Activated B cell treated with CpG ODN at 0.5 μM for 24 hours (primary cell): ENCODE measurements at places on chromosomes 11 and 22.

DNA sequence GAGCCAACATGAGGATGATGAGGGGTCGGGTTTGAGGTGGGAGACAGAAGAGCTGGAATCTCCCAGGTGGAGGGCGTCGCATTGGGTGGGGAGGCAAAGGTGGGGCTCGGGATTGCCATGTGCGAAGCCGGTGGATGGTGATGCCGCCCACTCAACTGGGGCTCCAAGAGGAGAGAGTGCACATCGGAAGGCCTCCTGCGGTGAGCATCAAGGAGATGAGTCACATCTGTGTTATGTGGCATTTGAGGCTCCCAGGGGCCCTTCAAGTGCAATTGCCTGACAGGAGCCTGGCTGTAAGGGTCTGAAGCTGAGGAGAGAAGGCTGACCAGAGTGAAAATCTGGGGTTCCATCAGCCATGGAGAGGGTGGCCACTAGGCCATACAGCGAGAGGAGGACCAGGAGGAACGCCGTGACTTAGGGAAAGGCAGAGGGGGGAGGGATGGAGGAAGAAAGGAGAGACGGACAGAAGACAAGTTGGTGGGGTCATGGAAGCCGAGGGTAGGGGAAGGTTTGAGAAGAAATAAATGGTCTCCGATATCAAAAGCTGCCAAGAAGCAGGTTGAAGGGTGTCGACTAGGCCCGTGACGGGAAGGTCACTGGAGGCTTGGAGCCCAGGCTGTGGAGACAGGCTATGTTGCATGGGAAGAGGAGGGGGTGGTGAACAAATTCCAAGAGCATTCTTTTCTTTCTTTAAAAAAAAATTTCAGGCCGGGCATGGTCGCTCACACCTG, 21.3 kb downstream of the RASD2 start:
- no peak for DNase-seq

GRCh38 chr11:14417617-14418374, 58.8 kb upstream of the RRAS2 start:
- DNase-seq = no peak

DNA sequence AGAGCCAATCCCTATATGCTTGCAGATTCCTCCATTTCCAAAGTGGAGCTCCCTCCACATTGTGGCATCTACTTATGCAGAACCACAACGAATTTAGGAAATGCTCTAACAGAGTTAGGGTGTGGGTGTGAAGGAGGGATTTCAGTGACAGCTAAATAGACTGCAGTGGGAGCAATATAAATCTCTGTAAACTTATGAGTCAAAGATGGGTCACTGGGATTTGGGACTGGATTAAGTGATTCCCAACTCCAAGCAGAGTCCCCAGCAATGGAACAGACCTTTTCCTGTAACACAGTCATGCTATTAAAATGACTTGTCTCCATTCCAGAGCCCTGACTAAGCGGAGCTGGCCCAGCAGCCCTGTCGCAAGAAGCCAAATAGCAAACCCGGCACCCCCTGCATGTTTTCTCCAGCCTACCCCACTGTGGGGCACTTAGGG, 36.6 kb downstream of the RPL27A start:
- DNase-seq = no peak

DNA sequence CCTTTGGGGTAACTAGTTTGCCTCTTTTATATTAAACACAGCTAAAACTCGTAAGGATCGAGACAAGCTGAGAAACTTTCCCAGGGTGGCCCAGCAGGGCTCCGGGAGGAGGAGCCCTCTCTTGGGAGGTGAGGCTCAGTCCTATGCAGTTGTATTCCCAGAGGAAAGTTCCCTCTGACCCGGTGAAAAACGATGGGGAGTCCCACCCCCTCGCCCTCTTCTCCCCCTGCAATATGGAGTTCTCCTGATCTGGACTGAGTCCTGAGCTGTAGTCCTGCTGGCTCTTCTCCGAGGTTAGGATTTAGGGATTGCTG, 1.3 kb downstream of the NTM start:
- no peak for DNase-seq

DNA sequence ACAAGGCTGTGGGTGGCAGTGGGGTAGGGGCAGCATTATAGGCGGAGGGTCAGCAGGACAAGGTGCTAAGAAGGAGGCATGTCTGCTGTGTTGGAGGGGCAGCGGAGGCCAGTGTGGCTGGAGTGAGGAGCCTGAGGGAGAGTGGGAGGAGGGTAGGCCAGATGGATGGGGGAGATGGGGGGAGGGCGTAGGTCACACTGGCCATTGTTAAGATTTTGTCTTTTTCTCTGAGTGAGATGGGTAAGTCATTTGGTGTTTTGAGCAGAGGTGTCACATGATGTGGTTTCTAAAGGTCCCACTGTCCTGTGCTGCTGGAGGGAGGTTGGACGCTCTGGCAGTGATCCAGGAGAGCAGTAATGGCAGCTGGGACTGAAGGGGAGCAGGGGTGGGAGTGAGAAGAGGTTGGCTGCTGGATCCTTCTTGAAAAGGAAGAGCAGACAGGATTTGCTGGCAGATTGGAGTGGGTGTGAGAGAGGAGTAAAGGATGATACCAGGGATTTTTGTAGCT, 9.8 kb downstream of the PPP6R3 start:
- no peak for DNase-seq

- no peak for DNase-seq
These were observed 14.5 kb downstream of the EMSY start for GRCh38 chr11:76459299-76459698.
